ENCODE measurements at places on chromosomes 4 and X.

GRCh38 chr4:48227662-48228061 lies 42.0 kb downstream of the TEC start:
- DNase-seq, result no peak

GRCh38 chrX:1466971-1467561 lies 14.4 kb upstream of the ASMTL start:
- DNase-seq, result peak; percentile 58

DNA sequence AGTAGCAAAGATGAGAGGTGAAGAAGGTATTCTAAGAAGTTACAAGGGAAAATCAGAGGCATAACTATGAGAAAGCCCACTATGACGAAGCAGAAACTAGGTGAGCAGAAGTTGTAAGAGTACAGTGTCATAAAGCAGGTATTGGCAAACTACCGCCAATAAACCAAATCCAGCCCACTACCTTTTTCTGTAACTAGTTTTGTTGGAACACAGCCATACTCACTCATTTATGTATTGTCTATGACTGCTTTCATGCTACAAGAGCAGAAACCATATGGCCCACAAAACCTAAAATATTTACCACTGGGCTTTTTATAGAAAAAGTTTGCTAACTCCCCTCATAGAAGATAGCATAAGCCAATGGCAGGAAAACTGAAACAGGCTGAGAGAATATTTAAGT lies 31.8 kb upstream of the ZCCHC13 start:
- DNase-seq, result no peak

DNA sequence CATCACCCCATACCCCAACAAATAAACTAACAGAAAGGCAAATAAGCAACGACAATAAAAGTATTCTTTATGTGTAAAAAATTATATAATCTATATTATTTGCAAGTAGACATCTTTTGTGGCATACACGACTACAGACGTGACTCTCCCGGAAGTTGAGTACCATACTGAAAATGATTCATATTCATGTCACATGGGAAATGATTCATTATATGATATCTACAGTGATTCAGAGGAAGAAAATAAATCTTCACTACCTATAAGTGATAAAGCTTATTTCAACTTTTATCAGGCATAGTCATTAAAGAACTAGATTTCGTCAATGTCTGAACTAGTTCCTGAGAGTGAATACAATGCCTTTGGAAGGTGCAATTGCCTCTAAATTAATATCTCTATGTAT lies 4.6 kb upstream of the ANTXR2 start:
- DNase-seq, result no peak

DNA sequence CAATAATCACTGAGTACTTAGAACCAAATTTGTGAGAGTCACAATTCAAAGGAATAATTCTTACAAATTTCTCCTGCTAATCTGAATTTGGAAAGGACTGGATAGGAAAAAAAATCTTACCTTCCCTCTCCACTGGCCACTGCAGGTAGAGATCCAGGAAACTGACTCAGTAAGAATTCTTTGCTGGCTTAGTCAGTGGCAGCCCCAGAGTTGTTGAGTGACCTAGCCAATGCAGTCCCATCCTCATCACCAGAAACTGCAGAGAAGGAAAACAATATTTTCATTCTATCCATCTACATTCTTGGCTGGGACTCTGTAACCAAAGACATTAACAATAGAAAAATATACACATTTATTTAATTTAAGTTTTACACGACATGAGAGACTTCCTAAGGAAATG lies 572.0 kb downstream of the ADGRL3 start:
- DNase-seq, result no peak

DNA sequence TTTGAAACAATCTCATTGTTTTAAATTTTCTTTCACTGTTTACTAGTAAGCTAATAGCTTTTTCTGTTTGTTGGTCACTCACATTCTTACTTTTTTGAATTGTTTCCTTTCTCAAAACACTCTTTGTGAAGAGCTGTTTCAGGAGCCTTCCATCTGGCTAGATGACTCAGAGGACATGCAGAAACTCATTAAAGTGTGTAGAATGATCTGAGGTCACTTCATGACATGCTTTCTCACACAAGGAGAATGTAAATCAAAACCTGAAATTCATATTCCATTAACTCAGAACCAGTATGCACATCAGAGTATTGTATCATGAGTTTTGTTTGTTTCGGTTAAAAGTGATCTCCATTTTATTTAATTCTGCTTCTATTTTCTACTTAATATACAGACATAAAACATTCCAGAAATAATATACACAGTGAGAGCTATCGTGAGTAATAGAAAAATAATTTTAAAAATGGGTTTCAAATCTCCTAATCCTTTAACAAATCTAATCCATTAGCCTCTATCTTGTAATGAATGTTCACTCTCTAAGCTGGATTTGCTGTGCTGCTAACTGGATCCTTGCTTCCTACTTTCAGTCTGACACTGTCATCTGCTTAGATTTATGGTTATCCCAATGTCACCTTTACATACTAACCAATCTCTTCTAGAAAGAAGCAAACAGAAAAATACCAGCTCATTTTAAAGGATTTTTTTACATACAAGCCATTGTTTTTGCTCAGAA lies 449.6 kb downstream of the FSTL5 start:
- no peak for DNase-seq

- DNase-seq, result no peak
Observed at GRCh38 chr4:39497909-39498726, 29.1 kb downstream of the UGDH start.

DNA sequence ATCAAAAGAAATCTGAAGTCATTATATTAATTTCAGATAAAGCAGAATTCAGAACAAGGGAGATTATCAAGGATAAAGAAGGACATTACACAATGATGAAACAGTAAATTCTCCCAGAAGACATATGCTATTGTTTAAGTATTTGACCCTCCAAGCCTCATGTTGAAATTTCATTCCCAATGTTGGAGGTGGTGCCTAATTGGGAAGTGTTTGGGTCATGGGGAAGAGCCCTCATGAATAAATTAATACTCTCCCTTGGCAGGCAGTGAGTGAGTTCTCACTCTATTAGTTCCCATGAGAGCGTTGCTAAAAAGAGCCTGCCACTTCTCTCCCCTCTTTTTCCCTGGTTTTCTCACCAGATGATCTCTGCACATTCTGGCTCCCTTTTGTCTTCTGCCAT lies 249.9 kb upstream of the GRIA3 start:
- no peak for DNase-seq

DNA sequence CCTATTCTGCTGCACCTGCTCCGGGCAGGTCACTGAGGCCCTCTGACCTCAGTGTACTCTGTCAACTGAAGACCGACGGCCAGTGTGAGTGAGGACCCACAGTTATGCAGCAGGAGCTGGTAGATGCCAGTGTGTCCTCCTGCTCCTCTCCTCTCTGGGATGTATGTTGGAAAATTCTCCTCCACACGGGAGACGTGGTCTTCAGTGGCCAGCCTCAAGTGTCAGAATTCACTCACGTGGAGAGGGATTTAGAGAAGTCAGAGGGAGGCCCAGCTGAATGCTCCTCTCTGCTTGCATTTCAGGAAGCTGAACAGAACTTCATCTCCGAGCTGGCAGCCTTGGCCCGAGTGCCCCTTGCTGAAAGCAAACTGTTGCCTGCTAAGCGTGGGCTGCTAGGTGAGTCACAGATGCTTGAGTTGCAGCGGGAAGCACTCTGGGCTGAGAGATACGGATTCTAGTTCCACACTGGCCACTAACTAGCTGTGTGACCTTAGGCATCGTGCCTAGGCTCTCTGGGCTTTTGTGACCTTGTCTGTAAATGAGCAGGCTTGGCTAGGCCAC lies 83.6 kb downstream of the CRMP1 start:
- DNase-seq, result no peak

GRCh38 chrX:25674776-25675175 lies 463.4 kb upstream of the MAGEB18 start:
- DNase-seq, result no peak

GRCh38 chr4:105520819-105521790 lies 31.3 kb upstream of the ARHGEF38 start:
- no peak for DNase-seq

DNA sequence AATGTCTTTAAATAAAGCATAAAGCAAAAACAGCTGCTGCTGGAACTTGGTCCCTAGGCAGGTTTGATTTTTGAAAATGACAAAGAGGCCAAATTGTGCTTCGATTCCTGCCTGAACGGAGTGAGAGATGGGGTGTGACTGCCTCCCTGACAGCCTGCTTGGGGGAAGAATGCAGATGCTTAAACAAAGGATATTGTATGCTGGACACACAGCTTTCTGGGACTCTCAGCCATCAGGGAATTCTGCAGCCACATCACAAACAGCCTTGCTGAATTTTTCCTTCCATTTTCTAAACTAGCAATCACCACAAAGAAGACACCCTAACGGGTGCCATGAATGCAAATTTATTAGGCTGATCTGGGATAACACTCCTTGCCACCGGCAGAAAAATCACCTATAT lies 83.9 kb upstream of the CPEB2 start:
- no peak for DNase-seq

DNA sequence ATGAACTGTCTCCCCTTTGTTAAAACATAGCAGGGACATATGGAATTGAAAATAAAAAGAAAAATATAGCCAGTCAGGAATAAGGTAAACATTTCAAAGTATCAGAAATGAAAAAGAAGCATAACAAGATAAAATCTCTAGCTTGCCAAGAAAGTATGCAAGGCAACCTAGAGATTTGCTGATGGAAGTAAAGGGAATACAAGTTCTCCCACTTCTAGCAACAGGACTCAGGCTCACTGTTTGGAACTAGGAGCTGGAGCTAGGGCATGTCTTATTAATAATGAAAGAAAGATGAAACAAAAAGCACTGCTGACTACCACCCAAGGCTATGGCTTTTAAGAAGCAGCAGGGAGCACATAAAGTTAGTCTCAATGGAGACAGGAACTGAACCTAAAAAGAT lies 18.2 kb downstream of the ANKRD50 start:
- DNase-seq, result no peak

DNA sequence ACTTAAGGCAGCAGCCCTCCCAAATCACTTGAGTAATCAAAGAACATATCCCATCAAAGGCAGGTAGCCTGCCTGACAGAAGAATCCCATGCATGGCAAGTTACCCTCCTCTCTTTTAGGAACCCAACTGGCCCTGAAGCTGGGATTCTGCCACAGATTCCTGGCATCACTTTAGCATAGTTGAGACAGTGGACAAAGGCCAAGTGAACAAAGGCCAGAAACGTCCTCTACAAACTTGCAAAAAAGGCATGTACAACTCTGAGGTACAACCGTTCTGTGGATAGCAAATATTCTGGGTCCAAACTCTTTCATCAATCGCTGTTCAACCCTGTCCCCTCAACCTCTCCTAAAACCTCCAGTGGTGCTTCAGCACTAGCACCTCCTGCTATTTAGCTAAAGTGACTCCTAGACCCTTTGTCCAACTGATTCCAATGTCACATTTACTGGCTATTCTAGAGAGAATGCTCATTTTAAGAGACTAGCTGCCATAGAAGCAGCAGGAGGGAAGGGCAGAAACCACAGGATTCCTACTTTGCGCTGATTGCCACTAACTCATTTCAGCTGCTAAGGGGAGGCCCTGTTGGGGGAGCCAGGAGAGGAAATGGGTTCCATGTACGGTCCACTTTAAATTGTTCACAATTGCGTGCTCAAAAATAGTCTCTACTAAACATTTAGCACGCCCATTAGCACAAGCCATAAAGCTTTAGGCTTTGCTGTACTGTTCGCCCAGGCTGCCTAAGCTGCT lies 105.9 kb downstream of the SHROOM4 start:
- no peak for DNase-seq

Data from vagina (tissue), 2 donors.